Activated CD8-positive, alpha-beta memory T cell treated with anti-CD3 and anti-CD28 coated beads, Interleukin-2, amount 50 U/mL, for 4 hours (primary cell): ENCODE measurements at places on chromosomes 6 and 20.

- no peak for DNase-seq
These were observed 23.0 kb downstream of the PACRG start for GRCh38 chr6:162750776-162751175.

DNA sequence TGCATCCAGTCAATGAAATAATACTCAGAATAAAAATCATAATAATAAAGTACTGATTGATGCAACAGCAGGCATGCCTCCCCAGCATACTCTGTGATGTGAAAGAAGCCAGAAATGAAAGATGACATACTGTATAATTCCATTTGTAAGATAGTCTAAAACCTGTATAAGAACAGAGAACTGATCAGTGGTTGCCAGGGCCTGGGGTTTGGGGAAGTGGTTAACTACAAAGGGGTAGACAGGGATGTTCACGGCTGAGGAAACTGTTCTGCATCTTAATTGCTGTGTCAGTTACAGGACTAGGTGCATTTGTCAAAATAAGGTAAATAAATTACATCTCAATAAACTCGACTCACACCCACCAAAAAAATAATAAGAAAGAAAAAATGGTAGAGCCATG, 81.3 kb upstream of the BMP2 start:
- DNase-seq: no peak

DNA sequence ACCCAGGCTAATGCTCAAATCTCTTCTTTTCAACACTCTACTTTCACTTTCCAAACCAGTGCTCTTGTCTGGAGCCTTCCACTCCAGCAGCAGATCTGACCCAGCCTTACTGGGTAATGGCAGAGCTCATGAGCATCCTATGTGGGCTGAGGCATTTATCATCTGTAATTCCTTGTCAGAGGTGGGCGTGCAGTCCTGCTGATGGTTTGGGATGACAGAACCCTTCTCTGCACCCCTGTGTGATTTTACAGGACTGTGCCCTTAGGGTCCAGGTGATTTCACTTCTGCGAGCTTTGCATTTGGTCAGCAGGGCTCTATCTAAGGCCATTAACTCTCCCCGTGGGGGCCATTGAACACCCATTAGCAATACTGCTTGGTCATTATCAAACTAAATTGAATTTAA, 55.4 kb downstream of the LAMA4 start:
- DNase-seq: no peak

DNA sequence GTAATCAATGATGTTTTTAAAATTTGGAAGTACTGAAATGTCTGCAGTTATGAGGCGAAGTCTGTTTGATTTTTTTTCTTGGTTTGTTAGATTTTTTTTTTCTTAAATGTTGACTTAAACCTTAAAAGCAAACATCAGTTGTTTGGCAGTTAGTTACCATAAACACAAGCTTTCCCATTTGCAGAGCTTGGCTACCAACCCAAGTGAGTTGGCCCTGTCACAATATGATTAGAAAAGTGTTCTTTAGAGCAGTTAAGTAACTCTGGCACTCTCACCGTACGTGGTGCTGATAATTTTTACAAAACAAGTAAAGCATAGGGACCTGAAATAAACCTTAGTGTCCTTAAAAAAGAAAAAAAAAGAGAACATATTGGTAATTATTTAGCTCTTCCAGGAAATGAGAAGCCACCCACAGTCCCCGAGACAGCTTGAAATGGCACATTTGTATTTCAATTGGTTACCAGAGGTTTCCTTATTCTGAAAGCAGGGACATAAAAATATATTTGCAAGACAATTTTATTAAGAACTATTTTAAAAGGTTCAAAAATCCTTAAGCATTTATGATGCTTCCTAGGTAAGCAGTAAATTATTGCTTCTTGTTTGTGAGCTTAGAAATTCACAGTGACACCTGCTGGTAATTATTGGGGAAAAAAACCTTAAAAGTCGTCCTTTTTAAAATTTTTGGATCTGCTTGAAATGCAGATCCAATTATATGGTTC, 3.9 kb downstream of the HEY2 start:
- no peak for DNase-seq

DNA sequence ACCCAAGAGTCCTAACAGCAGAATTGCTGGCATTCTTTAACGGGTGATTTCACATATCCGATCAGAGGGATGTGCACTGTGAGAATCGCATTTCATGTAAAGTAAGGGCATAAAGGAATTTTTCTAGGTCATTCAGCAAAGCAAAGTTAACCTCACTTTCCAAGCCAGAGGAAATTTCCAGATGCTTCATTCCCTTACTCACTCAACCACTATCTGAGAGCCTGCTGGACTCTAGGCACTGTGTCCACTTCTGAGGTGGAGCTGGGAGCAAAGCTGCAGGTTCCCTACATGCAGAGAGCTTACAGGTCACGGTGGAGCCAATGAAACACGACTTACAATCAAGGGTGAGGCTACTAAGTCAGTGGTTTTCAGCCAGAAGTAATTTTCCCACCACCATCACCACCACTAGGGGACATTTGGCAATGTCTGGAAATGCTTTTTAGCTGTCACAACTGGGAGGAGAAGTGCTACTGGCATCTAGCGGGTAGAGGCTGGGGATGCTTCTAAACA, 34.5 kb upstream of the TSHZ2 start:
- DNase-seq: no peak

DNA sequence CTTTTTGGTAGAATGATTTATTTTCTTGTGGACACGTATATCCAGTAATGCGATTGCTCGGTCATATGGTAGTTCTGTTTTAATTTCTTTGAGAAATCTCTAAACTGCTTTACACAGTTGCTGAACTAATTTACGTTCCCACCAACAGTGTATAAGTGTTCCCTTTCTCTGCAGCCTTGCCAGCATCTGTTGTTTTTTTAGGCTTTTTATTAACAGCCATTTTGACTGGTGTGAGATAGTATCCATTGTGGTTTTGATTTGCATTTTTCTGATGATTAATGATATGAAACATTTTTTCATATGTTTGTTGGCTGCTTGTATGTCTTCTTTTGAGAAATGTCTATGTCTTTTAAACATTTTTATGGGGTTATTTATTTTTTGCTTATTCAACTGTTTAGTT, 196.7 kb downstream of the MOXD1 start:
- DNase-seq: no peak

GRCh38 chr6:161033667-161034066, 42.1 kb downstream of the MAP3K4 start:
- no peak for DNase-seq

GRCh38 chr6:20349225-20349624, 52.5 kb upstream of the E2F3 start:
- DNase-seq: no peak

GRCh38 chr6:110999634-111000270, 17.9 kb downstream of the RPF2 start:
- no peak for DNase-seq

DNA sequence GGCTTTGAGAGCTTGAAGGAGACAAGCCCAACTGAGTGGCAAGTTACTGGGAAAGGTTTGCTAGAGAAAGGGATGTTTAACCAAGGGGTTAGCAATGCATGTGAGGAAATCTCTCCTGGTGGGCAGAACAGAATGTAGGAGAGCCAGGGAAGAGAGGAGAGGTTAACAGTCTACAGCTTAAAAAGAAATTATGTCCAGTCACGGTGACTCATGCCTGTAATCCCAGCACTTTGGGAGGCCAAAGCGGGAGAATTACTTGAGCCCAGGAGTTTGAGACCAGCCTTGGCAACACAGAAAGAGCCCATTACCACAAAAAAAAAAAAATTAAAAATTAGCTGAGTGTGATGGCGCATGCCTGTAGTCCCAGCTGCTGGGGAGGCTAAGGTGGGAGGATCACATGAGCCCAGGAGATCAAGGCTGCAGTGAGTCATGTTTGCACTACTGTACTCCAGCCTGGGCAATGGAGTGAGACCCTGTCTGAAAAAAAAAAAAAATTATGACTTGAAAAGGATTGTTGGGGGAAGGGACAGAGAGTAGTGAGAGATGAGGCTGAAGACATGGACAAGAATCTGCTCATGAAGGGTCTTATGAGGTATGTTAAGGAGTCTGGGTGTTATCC, 264.9 kb downstream of the TBC1D7 start:
- DNase-seq: no peak

DNA sequence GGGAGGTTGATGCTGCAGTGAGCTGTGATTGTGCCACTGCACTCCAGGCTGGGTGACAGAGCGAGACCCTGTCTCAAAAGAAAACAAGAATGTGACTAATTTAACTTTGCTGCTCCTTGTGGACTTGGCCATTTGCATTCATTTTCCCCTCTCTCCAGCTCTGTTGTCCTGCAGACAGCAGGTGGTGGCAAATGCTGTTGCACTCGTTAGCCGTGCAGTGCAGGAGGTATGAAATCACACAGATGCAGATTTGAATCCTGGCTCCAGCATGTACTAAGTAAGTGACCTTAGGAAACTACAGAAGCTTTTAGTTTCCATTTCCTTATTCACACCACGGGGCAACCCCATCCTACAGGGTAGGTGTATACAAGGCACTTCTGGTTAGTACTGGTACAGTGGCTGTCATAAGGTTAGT, 9.6 kb upstream of the BEND3 start:
- no peak for DNase-seq

- DNase-seq: no peak
These were observed 631.1 kb downstream of the COL12A1 start for GRCh38 chr6:74574794-74575193.

- no peak for DNase-seq
These were observed 11.8 kb downstream of the DCBLD1 start for GRCh38 chr6:117494283-117494682.

GRCh38 chr6:20158676-20159075, 53.6 kb downstream of the MBOAT1 start:
- no peak for DNase-seq

DNA sequence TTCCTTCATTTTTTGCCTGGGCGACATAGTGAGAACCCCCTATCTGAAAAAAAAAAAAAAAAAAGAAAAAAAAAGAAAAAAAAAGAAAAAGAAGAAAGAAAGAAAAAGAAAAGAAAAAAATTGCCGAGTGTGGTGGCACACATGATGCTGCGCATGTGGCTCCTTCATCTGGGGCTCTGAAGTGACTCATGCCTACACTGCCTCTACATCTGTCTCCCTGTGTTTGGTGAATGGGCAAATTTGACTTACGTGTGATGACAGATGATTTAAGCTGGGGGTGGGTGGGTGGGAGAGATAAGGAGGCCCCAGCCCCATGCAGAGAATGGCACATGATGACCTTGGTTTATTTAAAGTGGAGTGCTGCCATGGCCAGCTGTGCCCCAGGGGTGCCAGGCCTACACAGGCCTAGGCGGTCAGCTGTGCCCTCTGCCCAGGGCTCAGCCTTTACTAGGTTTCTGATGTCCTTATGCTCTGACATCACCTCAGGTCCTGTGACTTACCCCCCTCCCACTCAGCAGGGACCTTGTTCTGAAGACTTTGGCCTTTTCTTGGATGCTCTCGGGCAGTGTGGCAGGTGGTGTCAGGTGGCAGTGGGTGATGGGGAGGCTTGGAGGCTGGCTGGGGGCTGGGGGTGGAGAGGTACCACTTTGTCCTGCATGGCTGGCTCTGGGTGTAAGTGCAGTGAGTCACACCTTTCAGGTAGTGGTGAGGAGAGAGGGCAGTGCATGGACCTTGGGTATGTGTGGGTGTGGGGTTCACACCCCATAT, 41.1 kb downstream of the VEGFA start:
- no peak for DNase-seq

GRCh38 chr20:49924247-49924646, 8.9 kb upstream of the SPATA2 start:
- no peak for DNase-seq

DNA sequence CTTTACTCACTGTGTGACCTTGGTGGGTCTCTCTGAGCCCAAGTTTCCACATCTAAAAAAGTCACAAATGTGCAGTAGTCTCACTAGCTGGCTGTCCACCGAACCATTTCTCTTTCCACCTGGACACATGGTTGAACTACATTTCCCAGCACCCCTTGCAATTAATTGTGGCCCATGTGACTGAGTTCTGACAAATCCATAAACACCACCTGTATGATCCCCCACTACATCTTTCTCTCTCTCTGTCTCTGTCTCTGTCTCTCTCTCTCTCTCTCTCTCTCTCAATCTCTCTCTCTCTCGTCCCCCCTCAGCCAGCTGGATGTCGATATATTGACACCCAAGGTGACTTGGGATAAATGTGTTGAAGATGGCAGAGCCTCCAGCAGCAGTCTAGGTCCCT, 42.8 kb downstream of the SNHG17 start:
- no peak for DNase-seq

GRCh38 chr6:39425346-39426072, 103.0 kb upstream of the KCNK16 start:
- DNase-seq: no peak

DNA sequence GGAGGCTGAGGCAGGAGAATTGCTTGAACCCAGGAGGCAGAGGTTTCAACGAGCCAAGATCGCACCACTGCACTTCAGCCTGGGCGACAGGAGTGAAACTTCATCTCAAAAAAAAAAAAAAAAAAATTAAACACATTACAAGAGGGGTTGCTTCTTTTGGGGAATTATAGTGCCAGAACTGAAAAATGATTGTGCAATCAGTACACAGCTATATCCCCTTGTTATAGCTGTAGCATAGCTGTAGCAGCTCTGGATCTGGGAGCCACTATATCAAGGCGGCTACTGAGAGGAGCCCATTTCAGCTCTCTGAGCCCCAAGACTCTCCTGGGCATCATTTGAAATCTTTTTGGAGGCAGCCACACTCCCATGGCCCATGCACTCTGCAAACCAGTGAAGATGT, 334.3 kb downstream of the TFAP2A start:
- DNase-seq: no peak

GRCh38 chr20:62736407-62737071, 27.9 kb downstream of the NTSR1 start:
- no peak for DNase-seq

DNA sequence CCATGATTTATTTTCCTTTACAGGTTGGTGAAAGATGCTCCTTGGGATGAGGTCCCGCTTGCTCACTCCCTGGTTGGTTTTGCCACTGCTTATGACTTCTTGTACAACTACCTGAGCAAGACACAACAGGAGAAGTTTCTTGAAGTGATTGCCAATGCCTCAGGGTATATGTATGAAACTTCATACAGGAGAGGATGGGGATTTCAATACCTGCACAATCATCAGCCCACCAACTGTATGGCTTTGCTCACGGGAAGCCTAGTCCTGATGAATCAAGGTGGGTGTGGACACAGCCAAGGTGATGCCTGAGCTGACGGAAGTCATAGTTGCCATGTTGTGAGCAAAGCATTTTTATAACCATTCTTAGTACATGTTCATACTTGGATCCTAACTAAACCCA, 34.6 kb upstream of the CALHM6 start:
- no peak for DNase-seq

GRCh38 chr20:5818346-5818681, 68.1 kb downstream of the SHLD1 start:
- DNase-seq: no peak

GRCh38 chr6:21333715-21334114, 259.8 kb upstream of the SOX4 start:
- no peak for DNase-seq

- no peak for DNase-seq
These were observed 116.4 kb upstream of the KCNQ5 start for GRCh38 chr6:72505446-72505845.

- DNase-seq: no peak
These were observed 328.4 kb downstream of the CDC5L start for GRCh38 chr6:44715925-44716324.

DNA sequence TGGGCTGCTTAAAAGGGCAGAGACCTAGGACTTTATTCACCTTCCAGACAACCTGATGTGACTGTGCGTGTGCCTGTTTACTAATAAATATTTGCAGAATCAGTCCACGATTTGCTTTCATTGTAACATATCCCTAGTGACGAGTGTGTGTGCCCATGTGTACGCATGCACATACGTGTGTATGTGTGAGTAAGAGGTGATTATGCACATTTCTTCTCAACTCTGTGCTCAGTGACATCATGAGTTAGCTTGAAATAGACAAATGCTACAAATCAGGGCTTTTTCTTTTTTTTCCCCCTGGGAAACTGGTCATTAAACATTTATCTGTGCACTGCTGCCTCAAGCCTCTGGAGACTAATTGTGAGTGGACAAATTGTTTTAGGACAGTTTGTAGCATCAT, 242.6 kb upstream of the SOX4 start:
- no peak for DNase-seq
